Muscle of back (tissue), 13 donors: ENCODE measurements at places on chromosomes 2 and 18.

DNA sequence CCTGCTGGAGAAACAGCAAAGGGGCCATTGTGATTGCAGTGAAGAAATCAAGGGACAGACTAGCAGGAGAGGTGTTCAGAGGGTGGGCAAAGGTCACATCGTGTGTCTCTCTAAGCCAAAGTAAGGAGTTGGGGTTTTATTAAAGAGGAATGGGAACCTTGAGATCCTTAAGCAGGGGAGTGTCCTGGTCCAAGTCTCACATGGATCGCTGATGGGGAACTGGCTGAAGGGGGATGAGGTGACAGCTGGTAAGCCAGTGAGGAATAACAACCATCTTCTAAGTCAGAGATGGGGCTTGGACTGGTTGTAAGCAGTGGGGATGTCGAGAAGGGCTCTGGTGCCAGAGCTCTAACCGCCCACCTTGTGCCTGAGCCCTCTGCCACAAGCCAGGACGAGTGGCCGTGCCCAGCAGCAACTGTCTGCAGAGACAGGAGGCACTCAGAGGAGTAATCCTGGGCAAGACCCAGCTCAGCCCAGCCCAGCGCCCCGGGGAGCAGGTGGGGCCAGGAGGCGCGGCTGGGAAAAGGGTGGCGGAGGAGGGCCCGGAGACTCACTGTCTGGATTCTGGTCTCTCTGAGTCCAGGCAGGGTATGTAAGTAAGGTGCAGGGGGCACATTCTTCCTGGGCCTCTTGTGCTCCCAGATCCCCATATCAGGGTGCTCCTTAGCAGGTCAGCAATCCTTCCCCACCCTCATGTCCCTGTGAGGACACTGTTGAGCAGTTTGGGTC, 13.7 kb downstream of the WNT10A start:
- DNase-seq: no peak

DNA sequence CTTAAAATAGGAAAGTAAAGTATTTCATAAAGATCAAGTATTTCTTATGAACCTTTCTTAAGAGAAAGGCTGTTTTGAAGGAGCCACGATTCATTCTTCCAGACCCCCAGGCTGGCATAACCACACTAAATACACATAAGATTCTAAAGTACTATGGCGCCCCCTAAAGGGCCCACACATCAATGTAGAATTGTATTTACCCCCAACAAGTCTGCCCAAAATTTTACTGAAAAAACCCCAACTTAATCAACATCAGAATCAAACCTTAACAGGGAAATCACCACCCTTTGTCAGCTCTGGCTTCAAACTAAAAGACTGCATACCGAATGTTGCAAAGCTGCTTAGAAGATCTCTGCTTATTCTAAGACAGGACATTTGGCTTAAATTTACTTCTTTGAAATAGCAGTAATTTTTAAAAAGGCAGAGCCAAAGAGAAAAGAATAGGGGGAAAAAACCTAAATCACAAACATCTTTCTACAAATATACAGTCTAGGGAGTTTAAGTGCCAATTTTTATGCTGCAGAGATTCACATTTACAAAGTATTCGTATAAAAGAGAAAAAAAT, 20.4 kb upstream of the BCL2 start:
- DNase-seq: no peak

GRCh38 chr2:235669983-235670962, 176.4 kb downstream of the AGAP1 start:
- peak; percentile 93 for DNase-seq

GRCh38 chr18:37624318-37624717, 58.7 kb upstream of the CELF4 start:
- DNase-seq: no peak

DNA sequence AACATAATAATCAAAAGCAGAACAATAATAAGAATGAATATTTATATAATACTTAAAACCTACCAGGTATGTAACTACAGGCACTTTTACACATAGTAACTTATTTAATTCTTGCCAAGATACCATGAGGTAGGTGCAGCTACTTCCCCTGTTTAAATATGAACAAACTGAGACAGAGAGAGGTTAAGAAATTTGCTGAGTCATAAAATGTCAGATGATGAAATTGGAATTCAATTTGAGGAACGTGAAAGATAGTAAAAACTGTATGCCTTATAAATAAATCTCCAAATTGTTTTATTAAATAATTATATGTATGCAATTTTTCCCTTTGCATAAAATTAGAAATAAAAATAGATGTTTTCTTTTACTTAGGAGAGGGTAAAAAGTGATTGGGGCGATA, 1103.3 kb upstream of the NRXN1 start:
- no peak for DNase-seq

GRCh38 chr2:136308611-136309010, 190.7 kb upstream of the CXCR4 start:
- DNase-seq: peak; percentile 29

GRCh38 chr18:34083910-34084535, 140.7 kb downstream of the NOL4 start:
- DNase-seq: no peak
